ENCODE measurements at places on chromosomes 2 and 18.

- no peak for DNase-seq
Observed at GRCh38 chr2:68663371-68664156, 20.2 kb downstream of the PROKR1 start.

GRCh38 chr2:120550893-120551446 is 184.7 kb upstream of the GLI2 start:
- DNase-seq, result no peak

GRCh38 chr2:146244131-146244530 is 1600.7 kb upstream of the ACVR2A start:
- no peak for DNase-seq

- no peak for DNase-seq
Observed at GRCh38 chr2:15932394-15933183, 7.8 kb upstream of the MYCN start.

DNA sequence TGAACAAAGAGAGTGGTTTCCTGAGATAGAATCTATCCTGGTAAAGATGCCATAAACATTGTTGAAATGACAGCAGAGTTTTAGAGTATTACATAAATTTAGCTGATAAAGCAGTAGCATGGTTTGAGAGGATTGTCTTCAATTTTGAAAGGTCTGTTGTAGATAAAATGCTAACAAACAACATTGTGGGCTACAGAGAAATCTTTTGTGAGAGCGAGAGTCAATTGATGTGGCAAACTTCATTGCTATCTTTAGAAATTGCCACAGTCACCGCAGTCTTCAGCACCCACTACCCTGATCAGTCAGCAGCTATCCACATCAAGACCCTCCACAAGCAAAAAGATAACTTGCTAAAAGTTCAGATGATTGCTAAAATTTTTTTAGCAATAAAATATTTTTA is 17.5 kb downstream of the VRK2 start:
- no peak for DNase-seq

Measured in PC-3 (cell line).